Stimulated activated CD4-positive, alpha-beta T cell treated with anti-CD3 and anti-CD28 coated beads, Interleukin-1b, Interleukin-23, amount 100 ng/mL, for 4 hours (primary cell): ENCODE measurements at places on chromosomes 7 and 10.

- DNase-seq, result no peak
Measured at GRCh38 chr10:84547616-84548015, 219.2 kb downstream of the CCSER2 start.

- no peak for DNase-seq
Measured at GRCh38 chr7:44463169-44463808, 27.2 kb downstream of the NUDCD3 start.

DNA sequence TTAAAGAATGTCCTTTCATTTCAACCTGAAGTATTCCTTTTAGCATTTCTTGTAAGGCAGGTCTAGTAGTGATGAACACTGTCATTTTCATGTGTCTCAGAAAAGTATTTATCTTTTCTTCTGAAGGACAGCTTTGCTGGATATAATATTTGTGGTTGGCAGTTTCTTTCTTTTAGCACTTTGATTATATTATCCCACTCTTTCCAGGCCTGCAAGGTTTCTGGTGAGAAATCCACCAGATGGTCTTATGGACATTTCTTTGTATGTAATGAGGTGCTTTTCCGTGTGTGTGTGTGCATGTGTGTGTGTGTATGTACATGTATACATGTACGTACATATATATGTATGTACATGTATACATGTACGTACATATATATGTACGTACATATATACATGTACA is 7.3 kb downstream of the CASP7 start:
- DNase-seq, result no peak

GRCh38 chr7:121376979-121377378 is 19.1 kb downstream of the FAM3C start:
- DNase-seq, result no peak

DNA sequence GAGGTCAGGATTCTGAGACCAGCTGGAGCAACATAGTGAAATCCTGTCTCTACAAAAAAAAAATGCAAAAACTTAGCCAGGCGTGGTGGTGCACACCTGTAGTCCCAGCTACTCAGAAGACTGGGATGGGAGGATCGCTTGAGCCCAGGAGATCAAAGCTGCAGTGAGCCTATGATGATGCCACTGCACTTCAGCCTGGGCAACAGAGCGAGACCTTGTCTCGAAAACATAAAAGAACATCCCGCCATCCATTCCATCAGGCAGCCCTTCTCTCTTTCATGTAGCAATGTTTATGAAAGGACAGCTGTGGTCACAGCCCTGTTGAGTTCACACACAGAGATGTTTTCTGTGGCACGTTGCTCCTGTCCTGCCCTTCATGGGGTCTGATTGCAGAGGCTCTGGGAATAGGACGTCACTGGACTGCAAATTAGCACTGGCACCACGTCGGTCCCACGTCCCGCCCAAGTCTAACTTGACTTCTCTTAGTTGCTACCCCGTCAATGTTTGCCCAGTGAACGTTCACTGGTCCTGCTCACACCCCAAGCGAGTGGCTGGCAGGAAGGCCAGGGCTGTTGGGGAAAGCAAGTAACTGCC is 64.5 kb upstream of the MYL10 start:
- DNase-seq, result no peak
